ENCODE measurements at places on chromosomes 6 and 20.

DNA sequence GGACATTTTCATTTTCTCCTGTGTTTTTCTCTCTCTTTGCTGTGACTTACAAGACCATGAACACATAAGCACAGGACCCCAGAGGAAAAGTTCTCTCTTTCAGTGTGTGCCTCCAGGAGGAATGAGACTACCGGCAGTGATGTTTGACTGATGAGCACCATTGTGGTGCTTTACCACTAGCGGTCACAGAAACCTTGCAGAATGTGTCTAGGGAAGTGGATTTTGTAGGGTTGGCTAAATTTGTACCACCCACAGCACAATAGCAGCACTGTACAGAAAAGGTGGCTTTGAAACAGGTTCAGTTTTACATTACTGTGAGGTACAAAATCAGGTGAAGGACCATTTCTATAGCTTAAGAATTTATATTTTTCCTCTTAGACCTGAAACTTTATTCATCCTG lies 301.9 kb upstream of the SUPT3H start:
- no peak for DNase-seq

DNA sequence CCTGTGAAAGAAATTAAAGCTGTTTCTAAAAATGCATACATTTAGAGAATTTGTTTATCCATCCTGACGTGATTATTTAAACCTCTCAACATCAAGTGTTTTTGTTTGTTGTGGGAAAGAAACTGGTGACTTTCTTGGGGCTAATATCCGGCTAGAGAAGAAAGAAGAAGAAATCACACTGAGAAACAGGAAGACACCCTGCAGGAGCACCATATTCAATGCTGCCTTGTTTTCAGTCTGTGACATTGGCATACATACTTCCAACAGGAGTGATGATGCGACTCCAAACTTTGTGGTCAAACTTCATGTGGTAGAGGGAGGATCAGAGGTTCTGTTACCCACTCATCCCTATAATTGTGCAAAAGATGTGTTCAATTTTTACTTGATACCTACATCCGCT lies 997.6 kb upstream of the CITED2 start:
- DNase-seq, result no peak

DNA sequence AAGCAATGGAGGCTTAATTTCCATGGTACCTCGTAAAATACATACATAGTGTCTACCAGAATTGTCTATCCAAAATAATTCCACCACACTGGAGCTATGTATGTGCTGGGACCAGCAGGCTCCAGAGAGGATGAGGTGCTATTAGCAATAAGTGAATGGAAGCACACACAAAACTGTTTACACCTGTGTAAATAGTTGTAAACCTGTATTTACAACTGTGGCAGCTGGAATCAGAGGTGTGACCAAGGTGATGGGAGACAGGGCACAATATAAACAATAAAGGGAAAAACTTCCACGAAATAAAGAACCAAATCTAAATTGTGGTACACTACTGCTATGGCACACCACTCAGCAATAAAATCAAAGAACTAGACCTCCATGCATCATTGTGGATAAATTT lies 14.4 kb downstream of the RARS2 start:
- DNase-seq, result no peak

- DNase-seq, result no peak
These were observed 340.5 kb upstream of the PRDM1 start for GRCh38 chr6:105745464-105746129.

- no peak for DNase-seq
These were observed 251.0 kb downstream of the TAF4 start for GRCh38 chr20:61814726-61815125.
